Fibroblast of the aortic adventitia (primary cell): ENCODE measurements at places on chromosomes 7 and 10.

DNA sequence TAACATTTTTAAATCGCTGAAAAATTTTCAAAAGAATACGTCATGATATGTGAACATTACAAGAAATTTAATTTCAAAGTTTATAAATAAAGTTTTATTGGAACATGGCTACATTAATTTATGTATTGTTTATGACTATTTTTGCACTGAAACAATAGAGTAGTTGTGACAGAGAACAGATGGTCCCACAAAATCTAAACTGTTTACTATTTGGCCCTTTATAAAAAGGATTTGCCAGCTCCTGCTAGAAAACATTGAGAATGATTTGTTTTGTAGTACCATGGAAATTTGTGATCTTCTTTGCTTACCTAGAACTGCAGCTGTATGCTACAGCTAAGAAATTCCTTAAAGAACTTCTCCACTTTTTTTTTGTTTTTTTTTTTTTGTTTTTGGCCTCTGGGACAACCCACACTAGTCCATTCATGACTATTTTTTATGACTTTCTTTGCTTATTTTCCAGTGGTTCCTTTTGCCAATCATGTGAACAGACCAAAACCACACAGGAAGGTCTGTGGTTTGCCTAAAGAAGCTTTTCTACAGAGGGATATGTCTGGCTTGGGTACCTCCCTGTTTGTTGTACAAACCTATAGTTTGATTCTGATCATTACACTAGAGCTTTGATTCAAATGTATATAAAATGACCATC, 55.7 kb downstream of the ST7 start:
- peak; percentile 44 for DNase-seq

DNA sequence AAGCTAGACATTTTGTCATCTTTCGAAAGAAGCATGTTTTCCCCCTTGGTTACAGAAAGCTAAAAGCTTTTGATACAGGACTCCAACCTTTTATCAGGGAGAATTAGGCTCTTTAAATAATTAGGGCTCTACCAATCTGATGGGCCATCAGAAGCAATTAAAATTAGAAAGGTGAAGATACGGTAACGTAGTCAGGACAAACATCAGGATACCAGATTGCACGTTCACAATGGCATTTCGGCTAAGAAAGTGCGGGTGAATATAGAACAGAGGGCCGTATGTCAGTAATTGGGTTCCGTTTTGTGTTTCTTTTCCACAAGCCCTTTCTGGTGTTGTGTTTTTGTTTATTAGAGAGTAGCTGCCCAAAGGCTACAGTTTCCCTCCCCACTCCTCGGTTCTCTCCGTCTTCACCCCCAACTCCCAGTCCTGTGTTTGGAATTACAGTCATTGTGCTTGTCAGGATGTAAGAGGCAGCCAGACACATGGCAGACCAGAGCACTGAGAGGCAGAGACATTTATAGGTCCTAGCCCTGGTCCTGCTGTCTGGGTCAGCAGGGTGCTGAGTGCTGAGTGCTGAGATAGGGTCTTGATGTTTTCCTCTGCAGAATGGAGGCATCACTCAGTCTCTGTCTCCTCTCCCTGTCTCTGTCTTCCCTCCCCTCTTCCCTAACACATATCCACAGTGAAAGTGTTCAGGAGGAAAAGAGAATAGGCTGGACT, 5.5 kb downstream of the PFKP start:
- no peak for DNase-seq

DNA sequence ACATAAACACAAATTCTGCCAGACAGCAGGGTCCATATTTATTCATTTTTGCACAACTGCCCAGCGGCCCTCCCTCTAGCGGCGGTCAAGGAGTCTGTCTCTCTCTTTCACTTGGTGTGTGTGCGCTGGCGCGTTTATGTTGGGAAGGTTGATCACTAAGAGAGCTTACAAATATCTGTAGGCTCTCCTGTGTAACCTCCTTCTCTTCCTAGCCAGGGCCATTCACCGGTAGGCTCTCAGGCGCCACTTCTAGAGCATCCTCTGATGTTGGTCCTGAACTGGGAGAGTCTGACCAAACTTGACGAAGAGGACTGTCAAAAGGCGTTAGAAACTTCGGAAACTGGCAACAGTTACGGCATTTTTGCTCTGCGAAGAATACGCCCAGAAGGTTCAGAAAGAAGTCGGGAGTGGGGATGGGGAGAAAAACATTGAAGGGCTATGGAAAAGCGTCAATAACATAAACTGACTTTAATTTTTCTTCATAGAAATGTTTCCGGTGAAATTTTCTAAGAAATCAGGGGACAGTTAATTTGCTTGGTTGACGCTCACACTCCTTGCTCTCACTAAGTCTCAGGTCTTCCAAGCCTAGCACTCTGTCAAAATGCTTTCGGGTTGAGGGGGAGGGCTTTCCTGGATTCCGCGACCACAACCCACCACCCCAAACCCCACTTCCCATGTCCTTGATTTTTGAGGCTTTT, 731.1 kb downstream of the ZWINT start:
- DNase-seq = no peak

DNA sequence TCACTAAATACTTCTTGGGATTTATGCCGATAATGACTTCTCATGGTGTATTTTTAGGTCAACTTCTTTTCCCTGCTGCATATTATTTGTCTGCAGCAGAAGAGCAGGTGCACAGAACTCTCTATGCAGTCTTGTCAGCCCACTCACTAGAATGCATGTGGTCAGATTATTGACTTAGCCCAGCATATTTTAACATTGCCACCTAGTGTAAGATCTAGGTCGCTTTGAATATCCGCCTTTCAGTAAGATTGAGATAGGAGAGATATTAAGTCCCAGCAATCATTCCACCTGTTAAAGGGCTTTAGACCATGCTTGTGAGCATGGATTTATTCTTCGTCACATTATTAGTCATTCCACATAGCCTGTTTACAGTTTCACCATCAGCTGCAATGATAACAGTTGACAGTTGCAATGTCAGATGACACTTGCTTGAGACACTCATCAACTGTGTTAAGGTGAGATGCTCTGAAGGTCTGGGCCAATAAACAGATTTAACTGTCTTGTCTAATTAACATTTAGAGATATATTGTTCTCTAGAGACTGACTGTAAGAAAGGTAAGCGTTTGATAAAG, 491.7 kb downstream of the ARL4A start:
- DNase-seq = peak; percentile 13

GRCh38 chr7:97024209-97025129, at the start of gene DLX5:
Gene DLX5 (minus strand): TSS chr7:97024831. CDS start chr7:97024623, 208 bp downstream.
- peak; percentile 24 for DNase-seq

- no peak for DNase-seq
These were observed 369.8 kb downstream of the SDK1 start for GRCh38 chr7:3670898-3671297.

- DNase-seq = peak; percentile 80
These were observed 258.2 kb downstream of the SDK1 start for GRCh38 chr7:3559278-3559677.

DNA sequence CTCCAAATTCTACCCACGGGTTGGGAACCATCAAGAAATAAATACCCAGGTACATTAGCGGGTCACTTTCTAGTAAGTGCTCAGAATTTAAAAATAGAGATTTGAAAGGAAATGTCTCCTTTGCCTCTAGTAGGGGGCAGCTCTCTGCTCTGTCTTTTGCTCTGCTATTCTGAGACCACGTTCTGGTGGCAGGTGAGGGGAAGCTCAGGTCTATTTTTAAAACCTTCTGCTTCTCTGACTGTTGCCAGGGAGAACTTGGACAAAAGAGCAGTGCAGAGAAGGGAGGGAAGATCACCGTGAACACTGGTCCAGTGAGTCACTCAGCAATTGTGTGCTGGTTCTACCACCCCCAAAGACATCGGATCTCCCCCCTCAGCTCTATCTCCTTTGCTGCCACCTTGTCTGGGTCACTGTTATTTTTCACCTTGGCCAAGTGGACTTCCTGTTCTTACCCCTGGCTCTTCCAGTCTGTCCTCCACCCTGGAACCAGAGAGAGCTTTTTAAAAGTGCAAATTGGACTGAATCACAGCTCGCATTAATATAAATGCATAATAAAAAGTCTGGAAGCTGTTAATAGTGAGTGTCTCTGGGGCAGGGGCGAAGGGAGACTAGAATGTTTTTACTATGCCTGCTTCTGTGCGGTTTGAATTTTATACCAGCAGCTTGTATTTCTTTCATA, 72.4 kb upstream of the LOXL4 start:
- peak; percentile 58 for DNase-seq

DNA sequence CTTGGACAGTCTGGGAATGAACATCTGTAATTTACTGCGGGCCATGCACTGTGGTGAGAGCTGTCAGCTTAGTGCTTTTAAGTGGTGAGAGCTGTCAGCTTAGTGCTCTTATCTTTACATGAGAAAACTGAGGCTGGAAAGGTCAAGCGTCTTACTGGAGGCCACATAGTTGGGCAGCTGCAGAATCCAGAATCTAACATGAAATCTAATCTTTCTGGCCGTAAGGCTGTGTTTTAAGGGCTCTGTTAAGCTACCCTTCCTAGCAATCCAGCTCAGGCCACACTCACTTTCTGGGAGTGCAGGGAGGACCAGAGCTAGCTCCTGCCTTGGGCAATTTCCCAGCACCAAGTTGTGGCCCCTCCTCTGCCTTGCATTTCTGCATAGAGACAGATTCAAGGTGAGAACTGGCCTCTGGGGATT, 70.2 kb downstream of the SORCS3 start:
- peak; percentile 36 for DNase-seq

DNA sequence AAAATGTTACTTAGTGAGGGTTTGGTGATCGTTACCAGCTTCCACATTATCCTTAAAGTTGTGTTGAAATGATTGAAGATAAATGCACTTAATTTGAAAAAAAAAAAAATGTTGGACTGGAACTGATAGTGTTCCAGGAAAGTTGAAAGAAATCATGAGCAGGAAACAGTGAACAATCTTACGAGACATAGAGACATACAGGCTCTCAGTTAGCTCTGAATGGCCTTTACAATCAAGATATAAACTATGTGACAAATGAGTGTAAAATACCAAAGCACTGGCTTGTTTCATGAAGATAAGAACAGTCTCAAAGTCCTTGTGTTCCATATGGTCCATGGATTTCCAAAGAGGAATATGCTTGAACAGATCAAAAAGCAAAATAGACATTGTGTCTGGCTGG, 430.1 kb upstream of the ETV1 start:
- peak; percentile 9 for DNase-seq

DNA sequence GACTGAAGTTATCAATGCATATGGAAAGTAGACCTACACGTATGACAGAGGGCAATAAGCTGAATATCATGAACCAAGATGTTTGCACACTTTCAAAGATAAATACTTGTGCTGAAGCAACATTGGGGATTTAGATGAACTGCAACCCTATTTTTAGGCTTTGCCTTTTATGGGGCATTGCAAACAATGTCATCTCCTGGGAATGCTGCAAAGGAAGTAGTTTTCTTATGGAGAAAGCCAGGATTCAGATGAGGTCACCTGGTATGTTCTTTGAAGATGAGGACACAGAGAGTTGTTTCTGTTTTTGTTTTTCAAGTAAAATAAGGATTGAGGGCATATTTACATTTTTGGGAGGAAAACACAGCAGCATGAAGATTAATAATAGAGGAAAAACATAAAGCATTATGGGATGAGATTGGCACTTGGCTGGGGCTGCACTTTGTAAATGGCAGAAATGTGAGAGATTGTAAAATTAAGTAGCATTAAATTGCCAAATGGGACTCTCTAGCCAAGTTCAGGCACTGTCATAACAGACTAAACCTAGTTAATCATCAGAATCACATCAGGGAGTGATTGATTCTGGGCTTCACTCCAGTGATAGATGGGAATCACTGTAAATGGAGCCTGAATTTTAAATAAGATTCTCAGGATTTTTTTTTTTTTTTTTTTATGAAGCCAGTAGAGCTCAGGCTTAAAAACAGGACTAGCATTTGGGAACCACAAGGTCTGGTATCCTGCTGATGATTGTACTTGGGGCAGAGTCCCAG, 63.1 kb downstream of the MALRD1 start:
- peak; percentile 1 for DNase-seq

- DNase-seq = no peak
These were observed 58.5 kb downstream of the BEND7 start for GRCh38 chr10:13470270-13470669.

DNA sequence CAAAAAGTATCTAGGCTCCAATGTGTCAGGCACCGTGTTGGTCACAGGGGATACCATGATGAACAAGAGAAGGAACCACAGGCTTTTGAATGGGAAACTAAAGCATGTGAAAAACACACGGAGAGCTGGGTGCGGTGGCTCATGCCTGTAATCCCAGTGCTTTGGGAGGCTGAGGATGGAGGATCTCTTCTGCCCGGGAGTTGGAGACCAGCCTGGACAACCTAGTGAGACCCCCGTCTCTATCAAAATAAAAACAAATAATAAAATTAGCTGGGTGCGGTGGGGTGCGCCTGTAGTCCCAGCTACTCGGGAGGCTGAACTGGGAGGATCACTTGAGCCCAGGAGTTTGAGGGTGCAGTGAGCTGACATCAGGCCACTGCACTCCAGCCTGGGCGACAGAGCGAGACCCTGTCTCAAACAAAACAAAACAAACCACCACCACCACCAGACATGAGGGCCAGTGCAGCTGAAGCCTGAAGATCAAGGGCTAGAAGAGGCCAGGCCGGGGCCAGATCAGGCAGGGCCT, 611 bp upstream of the COPS6 start:
- DNase-seq = no peak

DNA sequence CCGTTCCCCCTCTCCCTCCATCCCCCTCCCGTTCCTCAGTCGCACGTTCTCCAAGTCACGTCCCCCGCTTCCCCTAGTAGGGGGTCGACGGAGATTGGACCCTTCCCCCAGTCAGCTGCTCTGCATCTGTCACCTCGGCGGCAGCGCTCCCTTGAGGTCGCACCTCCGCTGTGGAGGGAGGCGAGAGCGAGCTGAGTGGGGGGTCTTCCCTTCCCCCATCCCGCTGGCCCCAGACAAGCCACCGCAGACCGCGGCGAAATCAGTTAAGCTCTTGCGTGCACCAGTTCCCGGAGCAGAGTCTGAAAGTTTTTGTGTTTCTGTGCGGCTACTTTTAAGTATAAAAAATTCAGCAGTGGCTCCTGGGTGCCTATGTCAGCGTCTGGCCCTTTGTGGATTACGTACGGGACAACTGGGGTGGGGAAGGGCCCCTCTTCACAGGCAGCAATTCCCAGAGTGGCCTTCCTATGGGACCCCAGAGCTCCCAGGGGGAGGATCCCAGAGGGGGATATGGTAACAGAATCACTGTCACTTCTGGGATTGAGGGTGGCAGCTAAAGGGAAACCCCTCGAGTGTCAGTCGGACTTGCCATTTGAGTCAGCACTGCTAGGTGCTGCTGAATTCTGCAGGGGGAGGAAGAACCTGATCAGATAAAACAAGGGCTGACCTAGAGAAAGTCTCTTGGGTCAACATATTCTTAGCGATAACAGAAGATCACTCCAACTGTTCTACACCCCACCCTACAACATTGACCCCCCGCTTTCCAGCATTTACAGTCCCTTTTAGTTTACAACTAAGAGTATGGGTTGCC, 12.5 kb upstream of the DDIT4 start:
- peak; percentile 53 for DNase-seq

GRCh38 chr10:60942788-60943315, 1.1 kb downstream of the RHOBTB1 start:
- peak; percentile 28 for DNase-seq

DNA sequence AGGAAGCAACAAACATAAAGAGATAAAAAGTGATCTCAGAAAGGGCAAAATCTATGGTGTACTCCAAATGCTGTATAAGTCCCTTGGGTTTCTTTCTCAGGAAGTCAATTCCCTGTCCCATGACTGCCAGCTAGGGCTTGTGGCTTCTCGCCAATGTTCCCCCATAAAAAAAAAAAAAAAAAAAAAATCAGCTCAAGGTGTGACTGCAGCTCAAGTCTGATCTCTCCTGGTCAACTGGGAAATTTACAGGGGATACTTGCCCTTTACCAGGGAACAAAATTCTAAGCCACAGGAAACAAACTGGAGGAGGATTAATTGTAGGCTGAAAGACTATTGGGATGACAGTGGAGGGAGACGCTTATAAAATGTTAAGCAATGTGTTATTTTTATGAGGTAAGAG, 76.0 kb downstream of the PCGF5 start:
- peak; percentile 23 for DNase-seq
